ENCODE measurements at places on chromosomes 7 and 10.
A peak's percentile ranks its signal among the peaks of the same experiment; 100 is the strongest.

DNA sequence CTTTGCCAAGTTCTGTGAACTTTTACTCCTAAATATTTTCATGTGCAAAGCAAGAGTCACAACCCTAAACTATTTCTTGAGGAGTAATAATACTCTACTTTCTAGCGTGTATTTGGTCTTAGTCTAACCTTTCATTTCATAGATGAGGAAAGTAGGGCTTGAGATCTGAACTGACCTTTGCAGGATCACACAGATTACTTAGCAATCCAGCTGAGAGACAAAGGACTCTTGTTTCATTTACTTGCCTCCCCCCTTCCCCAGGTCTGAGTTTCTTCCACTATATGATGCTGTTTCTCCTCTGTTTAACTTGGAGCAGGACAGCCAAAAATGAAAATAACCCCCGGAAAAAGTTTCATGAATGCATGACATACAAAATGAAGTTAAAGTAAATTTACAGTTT, 75.3 kb upstream of the PTN start:
- DNase-seq = no peak

DNA sequence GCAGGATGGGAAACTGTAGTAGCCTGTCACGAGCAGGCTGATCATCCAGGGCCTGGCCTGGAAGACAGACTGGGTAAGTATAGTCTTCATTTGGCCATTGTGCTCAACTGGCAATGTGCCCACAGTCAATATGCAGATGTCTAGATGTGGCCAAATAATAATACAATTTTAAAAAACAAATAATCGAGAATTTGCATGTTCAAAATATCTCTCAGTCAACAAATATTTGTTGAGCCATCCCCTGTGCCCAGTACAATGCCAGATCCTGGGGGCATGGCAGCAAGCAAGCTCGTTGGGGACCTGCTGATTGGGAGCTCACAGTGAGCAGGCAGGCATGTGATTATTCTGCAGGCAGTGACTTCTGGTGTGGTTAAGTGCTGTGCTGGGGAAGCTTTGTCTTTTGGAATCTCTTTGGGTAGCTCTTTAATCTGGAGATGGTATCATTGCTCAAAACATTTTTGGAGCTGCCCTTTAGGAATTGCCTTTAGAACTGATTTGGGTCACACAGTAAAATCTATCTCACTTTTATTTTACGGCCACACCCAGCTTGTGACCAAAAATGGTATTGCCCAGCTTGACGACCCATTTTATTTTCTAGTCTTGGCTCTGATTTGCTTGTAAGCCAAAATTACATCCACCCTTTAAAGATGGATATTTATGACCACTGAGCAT, 92.2 kb downstream of the PLCE1 start:
- no peak for DNase-seq

DNA sequence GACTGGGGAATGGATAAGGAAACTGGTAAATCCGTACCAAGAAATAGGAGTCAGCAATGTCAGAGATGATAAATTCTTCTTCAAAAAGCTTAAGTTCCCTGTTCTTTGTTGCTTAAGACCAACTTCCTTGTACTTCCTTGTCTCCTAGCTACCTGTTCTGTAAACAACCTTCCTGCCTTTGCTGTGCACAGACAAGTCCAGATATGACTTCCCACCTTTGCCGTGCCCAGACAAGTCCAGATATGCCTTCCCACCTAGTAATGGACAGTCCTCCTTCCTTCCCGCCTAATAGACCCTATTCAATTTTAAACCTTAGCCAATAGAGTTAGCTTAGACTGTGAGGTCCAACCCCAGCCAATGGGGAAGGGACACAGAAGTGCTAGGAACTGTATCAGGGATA, 2.5 kb upstream of the ZNF33A start:
- DNase-seq = no peak

- no peak for DNase-seq
These were observed 164.1 kb upstream of the ADO start for GRCh38 chr10:62640411-62640810.

DNA sequence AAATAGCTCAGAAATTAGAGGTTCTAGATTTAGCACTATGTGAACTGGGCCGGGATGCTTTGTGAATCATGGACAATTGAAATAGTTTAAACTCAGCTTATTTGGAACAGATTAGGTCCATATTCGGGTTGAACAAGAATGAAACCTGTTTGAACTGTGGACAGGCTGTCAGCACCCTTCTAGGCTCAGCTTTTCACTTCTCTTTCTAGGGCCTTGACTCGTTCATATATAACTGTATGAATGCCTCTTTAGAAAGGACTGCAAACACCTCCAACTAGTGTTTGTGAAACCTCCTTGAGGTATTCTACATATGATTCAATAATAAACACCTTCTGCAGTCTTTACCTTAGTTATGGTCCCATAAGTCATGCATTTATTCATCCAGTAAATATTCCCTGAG, 115.6 kb downstream of the REEP3 start:
- no peak for DNase-seq

GRCh38 chr7:55770778-55771177, 91.8 kb downstream of the SEPTIN14 start:
- DNase-seq = no peak

DNA sequence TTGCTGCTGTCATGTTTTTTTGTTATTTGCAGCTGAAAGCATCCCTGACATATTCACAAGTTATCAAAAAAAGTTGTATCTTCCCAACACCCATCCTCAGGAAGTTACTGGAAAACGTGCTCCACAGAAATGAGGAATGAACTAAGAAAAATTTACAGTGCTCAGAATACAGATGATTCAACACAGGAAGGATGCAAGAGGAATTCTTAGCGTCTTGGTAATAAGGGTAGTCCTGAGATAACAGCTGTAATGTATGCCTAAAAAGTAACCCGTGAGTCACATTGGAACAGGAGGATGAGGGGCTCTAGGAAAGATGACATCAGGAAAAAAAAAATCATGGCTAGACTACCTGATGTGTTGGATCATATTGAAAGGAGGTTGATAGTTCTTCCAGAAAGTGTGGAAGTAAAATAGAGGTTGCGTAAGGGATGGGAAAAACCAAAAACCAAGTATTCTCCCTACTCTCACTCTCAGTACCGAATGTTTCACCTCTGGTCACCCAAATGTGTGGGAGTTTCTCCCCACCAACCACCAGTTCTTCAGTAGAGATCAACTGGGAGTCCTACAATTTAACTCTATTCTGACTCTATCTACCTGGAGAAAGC, 3.9 kb downstream of the ADAM12 start:
- DNase-seq = peak; percentile 22

GRCh38 chr7:47814905-47815613, 133.2 kb downstream of the PKD1L1 start:
- peak; percentile 56 for DNase-seq

DNA sequence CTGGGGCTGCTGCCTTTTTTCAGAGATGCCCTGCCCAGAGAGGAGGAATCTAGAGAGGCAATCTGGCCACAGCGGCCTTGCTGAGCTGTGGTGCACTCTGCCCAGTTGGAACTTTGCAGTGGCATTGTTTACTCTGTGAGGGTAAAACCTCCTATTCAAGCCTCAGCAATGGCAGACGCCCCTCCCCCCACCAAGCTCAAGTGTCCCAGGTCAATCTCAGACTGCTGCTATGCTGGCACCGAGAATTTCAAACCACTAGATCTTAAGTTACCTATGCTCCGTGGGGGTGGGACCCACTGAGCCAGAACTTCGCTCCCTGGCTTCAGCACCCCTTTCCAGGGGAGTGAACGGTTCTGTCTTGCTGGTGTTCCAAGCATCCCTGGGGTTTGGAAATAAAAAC, 77.2 kb downstream of the EXOC4 start:
- no peak for DNase-seq

DNA sequence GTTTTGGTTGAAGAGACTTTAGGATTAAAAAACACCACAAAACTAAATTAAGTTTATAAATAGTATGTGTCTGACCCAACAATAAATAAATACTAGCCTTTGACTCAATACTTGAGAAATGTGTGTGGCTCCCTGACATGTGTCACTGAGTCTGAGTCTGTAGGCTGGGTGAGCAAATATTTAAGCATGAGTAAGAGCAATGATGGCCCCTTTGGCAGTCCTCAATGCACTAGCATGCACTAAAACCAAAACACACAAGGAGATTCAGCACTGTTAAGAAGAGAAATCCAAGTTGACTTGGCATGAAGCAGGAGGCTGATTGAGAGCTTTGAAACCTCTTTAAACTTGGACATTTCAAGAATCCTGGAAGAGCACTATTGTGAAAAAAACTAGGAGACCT, 37.1 kb downstream of the CCDC71L start:
- peak; percentile 94 for DNase-seq

DNA sequence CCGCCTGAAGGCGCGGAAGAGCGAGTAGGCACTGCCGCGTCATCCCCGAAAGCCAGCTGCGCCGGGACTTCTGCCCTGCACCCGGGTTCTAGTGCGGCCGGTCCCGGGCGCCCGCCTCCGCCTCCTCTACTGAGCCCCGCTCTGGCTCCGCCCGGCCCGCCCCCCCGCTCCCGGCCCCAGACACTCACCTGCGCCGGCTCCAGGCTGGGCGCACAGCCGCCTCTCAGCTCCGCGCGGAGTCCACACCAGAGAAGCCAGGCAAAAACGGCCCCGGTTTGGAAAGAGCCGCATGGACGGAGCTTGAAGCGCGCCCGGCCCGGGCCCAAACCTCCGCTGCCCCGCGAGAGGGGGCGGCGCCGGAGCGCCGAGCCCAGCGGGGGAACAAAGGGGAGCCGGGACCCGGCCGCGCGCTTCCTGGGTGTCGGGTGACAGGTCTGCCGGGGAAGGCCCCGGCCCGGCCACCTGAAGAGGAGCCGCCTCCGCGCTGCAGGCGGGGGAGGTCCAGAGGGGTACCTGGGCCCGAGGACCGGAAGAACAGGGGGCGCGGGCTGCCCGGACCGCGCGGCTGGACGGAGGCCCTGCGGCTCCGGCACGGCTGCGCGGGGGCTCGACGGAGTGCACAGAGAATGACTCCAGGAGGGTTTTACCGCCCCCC, 168.2 kb downstream of the NRF1 start:
- DNase-seq = no peak

DNA sequence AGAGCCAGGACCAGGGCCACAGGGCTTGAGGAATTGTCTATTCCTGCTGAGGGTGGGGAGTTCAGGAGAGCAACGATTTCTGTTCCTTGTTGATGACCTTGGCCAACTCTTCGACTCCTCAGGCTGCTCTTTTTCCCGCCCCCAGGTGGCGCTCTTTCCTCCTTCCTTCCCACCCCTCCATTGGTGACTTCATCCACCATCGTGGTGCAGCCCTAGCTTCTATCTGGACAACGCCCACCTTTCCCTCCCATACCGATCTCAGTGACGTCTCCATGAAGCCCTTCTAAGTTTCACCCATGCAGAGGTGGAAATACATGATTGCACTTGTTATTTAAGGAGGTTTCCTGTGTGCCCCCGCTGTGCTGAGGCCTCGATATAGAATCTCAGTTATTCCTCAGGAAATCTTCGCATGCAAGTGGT, 22.1 kb upstream of the CARD11 start:
- no peak for DNase-seq

DNA sequence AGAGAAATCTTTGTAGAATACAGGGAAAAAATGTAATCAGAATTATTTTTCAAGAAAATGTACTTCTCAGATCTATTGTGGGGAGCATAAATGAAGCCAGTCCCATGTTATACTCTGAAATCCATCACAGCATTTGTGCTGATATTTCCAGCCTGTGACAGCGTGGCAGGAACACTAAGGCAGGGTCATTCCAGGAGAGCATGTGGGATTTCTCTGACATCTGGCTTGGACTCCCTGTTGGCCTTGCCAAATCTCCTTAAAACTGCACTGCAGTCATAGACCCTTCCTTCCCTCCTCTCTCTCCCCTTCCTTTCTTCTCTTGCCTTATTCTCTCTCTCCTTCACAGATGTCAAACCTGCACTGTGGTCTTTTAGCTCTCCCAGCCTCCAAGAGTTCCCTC, 6.5 kb upstream of the TSPAN13 start:
- DNase-seq = no peak

- DNase-seq = no peak
These were observed 192.2 kb upstream of the TBX20 start for GRCh38 chr7:35446091-35446490.

DNA sequence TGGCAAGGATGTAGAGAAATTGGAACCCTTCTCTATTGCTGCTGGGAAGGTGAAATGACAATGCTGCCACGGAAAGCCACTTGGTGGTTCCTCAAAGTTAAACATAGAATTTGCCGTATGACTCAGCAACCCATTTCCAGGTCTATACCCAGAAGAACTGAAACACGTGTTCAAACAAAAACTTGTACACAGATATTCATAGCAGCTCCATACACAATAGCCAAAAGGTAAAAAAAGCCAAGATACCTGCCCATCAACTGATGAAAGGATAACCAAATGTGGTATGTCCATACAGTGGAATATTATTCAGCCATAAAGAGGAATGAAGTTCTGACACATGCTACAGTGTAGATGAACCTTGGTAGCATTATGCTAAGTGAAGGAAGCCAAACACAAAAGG, 39.1 kb downstream of the LHPP start:
- no peak for DNase-seq

GRCh38 chr10:115985786-115986185, 287.2 kb downstream of the GFRA1 start:
- no peak for DNase-seq

DNA sequence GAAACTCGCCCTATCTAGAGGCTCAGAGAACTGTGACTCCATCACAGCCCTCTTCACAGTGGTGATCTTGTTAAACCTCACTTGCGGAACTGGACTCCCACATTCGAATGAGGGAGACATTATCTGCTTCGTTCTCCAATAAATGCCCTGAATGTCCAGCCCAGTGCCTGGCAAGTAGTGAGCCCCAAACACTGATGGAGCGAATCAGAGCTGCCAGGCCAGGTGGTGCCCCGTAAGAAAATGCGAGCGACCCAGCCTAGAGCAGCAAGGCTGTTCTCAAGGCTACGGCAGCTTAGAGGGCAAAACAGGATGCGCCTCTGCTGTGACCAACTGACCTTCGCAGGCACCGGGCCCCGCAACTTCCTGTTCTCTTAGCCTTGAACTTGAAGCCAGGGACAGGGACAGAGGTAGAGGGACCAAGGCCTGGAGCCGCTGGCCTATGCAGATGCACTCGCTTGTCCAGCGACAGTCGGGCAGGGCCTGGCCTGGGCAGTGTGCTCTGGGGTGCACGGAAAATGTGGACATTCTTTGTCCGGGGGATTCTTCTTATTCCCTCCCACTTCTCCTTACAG, 217.6 kb downstream of the TCERG1L start:
- no peak for DNase-seq

DNA sequence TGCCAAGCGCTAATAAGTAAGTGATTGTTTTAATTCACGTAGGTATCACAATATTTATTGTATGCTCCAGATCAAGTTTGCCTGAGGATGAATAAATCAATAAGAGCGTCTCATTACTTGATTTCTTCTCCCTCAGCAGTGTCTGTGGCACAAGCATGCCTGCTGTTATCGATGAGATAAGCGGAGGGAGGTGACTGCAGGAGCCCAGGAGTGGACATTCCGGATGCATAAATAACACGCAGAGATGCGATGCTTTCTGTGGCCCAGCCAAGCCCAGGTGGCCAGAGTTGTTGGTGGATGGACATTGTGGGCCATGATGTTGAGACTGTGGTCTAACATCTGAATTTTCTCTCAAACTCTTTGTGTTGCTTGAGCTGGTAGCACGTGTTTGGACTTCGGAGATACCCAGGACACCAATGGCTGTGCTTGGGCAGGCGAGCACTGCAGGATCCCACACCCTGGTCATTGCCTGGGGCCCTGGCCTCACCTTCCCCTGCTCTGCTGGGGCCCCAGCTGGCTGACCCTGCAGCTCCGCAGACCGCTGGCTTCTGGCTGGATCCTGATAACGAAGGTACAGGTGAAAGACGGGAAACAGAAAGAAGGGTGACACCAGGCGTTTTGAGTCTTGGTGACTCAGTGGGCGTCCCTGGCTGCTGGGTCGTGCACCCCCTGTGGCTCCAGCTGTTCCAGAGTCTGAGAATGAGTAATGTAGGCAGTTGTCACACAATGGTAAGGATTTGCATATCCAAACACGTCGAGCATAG, 31.2 kb upstream of the MNX1 start:
- DNase-seq = no peak

- peak; percentile 62 for DNase-seq
These were observed 697.5 kb downstream of the INHBA start for GRCh38 chr7:41005374-41005901.

Data from SJSA1 (cell line).